Activated CD4-positive, alpha-beta T cell treated with anti-CD3 and anti-CD28 coated beads, Interleukin-2, amount 50 U/mL, for 4 hours (primary cell): ENCODE measurements at places on chromosomes 7 and 10.
A peak's percentile ranks its signal among the peaks of the same experiment; 100 is the strongest.

- no peak for DNase-seq
Observed at GRCh38 chr10:118735294-118735693, 19.5 kb downstream of the CACUL1 start.

- no peak for DNase-seq
Observed at GRCh38 chr7:74068378-74069085, 15.1 kb upstream of the LIMK1 start.

- no peak for DNase-seq
Observed at GRCh38 chr10:93751124-93751523, 6.6 kb upstream of the LGI1 start.

- no peak for DNase-seq
Observed at GRCh38 chr7:103009466-103010185, 65.0 kb downstream of the FBXL13 start.

DNA sequence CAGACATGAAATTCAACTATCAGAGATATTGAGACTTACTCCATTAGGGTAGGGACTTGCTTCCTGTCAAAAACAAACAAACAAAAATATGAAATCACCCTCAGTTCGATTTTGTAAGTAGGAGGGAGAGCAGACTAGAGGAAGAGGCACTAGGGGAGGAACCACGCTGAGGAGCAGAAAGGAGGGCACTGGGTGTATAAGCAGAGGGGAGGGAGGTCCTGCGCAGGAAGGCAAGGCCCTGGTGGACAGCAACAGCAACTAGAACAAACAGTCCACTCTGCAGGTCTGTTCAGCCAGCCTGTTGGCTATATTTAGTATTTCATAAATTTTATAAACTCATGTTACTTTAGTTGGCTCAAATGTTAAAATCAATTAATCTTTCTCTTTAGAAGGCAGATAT lies 937.1 kb upstream of the C7orf33 start:
- no peak for DNase-seq

DNA sequence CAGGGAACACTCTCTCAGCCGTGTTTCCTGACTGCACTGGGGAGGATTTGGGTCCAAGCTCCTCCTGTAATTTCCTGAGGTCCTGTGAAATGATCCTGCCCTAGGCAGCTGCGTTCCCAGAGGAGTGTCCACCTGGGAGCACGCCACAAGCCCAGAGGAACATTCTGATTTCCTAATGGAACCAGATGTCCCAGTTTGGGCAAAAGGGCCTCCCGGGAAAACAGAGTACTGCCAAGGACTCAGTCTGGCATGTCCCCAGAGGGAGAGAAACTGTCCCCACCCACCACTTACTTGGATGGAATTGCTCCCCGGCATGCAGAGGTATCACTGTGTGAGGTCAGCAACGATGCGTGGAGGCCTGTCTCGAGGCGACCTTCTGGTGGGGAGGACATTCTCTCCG lies 34.5 kb downstream of the ASB13 start:
- no peak for DNase-seq

DNA sequence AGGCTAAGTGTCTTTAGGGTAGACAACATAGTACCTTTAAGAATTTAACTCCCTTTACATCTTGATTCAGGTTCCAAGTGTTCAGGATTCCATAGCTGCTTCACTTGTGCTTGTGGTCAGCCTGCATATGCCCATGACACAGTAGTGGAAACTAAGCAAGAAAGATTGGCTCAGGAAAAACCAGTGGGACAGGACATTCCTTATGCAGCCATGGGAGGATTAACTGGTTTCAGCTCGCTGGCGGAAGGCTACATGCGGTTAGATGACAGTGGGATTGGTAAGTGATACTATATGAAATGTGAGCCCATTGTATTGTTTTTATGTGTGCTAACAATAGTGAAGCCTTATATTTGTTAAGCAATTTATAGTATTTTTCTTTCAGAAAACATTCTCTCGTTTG lies 11.3 kb downstream of the FAM221A start:
- DNase-seq, result no peak

- no peak for DNase-seq
Observed at GRCh38 chr10:69215405-69216171, 4.5 kb upstream of the HKDC1 start.

DNA sequence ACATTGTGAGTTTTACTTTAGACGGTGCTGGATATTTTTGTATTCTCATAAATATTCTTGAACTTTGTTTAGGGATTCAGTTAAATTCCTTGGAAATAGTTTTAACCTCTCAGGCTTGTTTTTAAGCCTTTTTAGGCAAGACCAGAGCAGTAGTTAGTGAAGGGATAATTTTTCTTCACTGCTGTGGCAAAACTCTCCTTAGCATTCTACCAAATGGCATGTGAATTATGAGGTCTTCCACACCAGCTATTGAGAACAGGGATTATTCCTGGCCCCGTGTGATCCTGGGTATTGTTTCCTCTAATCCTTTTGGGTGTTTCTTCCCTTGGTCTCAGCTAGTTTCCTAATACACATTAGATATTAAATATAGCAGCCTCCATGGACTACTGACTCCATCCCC lies 46.2 kb downstream of the CCDC71L start:
- no peak for DNase-seq

GRCh38 chr7:127912901-127913300 lies 118.3 kb downstream of the LRRC4 start:
- no peak for DNase-seq

GRCh38 chr10:111481261-111481826 lies 404.5 kb downstream of the ADRA2A start:
- DNase-seq, result no peak

GRCh38 chr7:81725812-81726127 lies 44.1 kb downstream of the HGF start:
- no peak for DNase-seq

- DNase-seq, result peak; percentile 6
Observed at GRCh38 chr7:141700848-141701371, 1.1 kb downstream of the DENND11 start.

- no peak for DNase-seq
Observed at GRCh38 chr7:41134300-41135255, 568.3 kb downstream of the INHBA start.
